ENCODE measurements at places on chromosomes 12 and 14. TPM values are rescaled to one million over a fixed set of nuclear protein-coding genes. Genes with fewer than 3 reads are reported as not detected.
A peak's percentile ranks its signal among the peaks of the same experiment; 100 is the strongest.

DNA sequence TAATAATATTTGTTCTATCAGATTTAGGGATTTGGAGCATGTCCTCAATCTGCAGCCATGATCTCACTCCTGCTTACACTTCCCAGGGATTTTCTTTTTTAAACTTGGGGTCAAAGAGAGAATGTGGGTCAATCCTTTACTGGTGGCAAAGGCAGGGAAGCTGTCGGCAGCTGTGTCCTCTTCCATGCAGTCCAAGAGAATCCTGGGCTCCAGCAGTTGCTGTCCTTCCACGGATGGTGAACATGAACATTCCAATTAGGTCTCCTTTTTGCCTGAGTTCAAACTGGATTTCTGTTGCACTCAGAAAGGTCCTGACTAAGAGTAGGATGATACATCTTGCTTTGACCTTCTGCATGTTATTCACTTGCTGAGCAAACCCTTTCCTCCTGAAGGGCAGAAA, 73.9 kb downstream of the ARL6IP4 start:
- peak; percentile 46 for DNase-seq

DNA sequence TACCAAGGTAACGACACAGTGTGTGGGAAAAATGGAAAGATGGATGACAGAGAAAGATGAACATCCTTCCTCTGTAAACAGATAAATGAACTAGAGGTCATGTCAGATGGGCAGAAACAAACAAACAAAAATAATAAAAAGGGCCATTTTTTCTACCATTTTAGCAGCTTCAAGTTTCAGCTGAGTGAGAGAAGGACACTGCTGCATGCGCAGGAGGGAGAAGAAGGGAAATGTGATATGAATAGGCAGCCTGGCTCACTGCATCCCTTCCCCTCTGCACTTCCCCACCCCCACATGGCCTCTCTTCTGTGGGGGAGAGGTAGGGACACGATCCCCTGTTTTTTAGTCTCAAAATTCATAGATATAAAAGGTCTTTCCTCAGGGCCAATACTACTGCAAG, 492.0 kb downstream of the NELL2 start:
- no peak for DNase-seq

- no peak for DNase-seq
Measured at GRCh38 chr12:1310653-1311052, 283.7 kb downstream of the FBXL14 start.

Gene TMEM52B
- total RNA-seq: not detected

Gene SIX1
- 156 TPM for total RNA-seq

- DNase-seq: peak; percentile 85
Measured at GRCh38 chr14:100476012-100476822, 111.0 kb downstream of the BEGAIN start.

- no peak for DNase-seq
Measured at GRCh38 chr12:9607716-9608115, at the start of gene KLRB1. Gene KLRB1, minus strand, starts transcription at chr12:9607916. Its CDS starts 77 bp downstream, at chr12:9607839.

- no peak for DNase-seq
Measured at GRCh38 chr14:92631098-92631497, 117.3 kb downstream of the LGMN start.

DNA sequence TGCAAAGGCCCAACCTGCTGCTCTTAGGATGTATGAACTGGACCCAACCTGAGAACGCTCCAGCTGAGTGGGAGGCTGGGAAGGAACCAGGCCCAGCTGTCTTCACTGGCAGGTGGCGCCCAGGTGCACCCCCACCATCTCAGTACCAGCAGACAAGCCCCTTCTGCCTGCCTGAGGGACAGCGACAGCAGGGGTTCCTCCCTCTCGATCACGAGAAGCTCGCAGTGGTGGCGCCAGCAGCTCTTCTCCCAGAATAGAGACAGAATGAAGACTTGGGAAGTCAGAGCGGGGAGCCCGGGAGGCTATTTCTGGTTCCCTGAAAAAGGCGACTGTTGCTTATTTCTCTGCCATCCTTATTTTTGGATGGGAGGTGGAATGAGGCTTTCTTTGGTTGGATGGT, 46.5 kb downstream of the CHGA start:
- no peak for DNase-seq

Gene NGB
- total RNA-seq: not detected

Gene PIWIL1
- not detected for total RNA-seq

Gene COQ6
- total RNA-seq: 38.5 TPM

DNA sequence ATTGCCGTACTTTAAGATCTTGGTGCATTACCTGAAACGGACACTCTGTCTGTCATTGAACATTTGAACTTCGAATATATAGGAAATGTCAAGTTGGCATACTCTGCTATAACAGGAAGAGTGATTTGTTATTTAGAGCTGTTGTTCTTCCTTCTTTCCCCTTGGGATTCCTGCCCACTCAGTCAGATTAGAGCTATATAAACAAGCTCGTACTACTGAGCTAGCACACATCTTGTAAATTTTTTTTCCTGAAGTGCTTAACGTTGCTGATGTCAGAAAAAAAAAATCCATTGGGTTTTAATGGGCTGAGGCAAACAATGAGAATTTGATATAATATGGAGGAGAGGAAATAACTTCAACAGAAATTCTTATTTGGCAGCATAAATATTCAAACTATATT, 26.8 kb downstream of the RGS6 start:
- no peak for DNase-seq

- no peak for DNase-seq
Measured at GRCh38 chr12:71948390-71948789, 9.7 kb downstream of the TPH2 start.

Gene CLEC1B
- not detected for total RNA-seq

- DNase-seq: no peak
Measured at GRCh38 chr12:3141339-3142321, 64.5 kb downstream of the TSPAN9 start.

GRCh38 chr12:104684884-104685283, 228.1 kb downstream of the CHST11 start:
- DNase-seq: no peak

DNA sequence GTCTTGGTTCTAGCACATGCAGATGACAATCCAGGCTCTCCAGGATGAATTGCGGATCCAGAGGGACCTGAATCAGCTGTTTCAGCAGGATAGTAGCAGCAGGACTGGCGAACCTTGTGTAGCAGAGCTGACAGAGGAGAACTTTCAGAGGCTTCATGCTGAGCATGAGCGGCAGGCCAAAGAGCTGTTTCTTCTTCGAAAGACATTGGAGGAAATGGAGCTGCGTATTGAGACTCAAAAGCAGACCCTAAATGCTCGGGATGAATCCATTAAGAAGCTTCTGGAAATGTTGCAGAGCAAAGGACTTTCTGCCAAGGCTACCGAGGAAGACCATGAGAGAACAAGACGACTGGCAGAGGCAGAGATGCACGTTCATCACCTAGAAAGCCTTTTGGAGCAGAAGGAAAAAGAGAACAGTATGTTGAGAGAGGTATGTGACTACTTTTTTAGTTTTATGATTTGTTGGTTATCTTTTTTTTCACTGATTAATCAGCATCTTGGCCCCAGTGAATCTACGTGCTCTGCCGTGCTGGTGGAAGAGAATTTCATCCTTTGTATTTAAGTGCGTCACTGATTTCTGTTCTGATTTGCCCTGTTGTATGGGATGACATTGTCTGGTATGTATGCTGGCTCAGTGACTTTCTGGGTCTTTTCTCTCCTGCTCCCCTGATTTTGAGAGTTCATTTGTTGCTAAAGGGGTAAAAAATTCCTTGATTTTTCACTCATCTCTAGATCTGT, 92.3 kb downstream of the ERC1 start:
- DNase-seq: no peak

GRCh38 chr12:19220852-19221466, 91.4 kb downstream of the PLEKHA5 start:
- DNase-seq: no peak

Gene RERG
- 3.0 TPM for total RNA-seq

DNA sequence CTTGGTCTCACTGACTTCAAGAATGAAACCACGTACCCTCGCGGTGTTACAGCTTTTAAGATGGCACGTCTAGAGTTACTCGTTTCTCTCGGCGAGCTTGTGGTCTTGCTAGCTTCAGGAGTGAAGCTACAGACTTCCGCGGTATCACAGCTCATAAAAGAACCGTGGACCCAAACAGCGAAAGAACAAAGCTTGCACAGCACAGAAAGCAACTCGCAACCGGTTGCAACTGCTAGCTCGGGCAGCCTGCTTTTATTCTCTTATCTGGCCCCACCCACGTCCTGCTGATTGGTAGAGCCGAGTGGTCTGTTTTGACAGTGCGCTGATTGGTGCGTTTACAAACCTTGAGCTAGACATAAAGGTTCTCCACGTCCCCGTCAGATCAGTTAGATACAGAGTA, 4.2 kb upstream of the CLEC4C start:
- no peak for DNase-seq

Gene CLEC14A
- total RNA-seq: not detected

DNA sequence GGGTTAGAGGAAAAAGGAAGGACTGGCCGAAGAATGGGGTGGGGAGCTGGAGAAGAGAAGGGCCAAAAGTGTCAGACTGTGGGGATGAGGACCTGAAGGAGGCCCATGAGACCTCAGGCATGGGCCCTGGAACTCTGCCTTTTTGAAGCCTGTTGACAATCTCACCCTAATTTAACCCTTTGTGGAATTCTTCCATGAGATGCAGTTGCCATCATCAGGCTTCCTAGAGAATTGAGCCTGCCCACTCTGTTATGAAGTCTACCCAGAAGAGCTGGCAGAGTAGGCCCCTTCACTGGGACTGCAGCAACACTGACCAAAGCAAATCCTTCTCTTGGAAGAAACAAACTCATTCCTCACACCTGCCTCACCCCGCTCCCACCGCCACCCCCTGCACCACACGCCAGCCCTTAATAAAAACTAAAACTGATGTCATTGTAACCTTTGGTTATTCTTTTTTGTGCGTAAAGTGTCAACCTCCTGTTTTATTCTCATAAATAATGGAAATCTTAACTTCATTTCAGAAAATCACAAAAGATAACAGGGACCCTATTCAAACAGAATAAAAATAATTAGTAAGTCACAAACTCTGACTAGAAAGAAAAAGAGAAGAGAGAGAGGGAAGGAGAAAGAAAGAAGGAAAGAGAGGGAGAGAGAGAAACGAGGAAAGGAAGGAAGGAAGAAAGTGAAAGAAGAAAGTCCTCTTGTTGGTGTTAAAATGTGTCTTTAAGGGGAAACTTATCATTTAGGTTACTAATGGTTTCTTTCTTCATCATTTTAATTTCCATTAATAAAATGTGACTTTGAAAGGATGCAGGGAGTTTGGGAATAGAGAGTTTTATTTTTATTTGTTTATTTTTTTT, 61.3 kb downstream of the CRADD start:
- DNase-seq: no peak

Gene STX2
- 45.7 TPM for total RNA-seq

- no peak for DNase-seq
Measured at GRCh38 chr12:104486943-104487819, 30.4 kb downstream of the CHST11 start.

Gene KLRB1
- not detected for total RNA-seq

DNA sequence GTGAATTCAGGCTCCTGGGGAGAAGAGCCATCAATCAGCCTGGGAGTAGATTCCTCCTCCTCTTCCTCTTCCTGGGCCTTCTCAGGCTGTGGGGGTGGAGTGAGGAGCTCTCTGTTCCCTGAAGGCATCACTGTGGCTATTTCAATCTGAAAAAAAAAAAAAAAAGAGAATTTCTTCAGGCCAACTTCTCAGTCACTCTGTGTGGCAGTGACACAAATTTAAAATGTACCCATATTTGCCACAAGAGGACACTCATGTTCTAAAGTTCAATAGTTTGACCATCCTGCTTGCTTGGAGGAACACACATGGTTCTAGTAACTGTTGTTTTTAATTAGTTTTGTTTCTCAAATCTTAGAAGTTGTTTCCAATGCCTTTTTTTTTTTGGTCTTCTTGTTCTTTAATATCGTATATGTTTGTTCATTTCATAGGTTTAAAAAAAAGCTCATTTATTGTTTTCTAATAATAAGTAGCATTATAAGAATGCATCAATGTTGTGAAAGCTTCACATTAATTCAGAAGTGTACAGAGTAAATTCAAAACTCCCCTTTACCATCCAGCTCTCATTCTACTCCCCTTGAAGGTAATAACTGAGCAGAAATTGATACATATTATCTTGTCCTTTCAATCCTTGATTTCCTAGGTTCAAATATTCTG, 23.3 kb upstream of the CCER1 start:
- DNase-seq: peak; percentile 78

DNA sequence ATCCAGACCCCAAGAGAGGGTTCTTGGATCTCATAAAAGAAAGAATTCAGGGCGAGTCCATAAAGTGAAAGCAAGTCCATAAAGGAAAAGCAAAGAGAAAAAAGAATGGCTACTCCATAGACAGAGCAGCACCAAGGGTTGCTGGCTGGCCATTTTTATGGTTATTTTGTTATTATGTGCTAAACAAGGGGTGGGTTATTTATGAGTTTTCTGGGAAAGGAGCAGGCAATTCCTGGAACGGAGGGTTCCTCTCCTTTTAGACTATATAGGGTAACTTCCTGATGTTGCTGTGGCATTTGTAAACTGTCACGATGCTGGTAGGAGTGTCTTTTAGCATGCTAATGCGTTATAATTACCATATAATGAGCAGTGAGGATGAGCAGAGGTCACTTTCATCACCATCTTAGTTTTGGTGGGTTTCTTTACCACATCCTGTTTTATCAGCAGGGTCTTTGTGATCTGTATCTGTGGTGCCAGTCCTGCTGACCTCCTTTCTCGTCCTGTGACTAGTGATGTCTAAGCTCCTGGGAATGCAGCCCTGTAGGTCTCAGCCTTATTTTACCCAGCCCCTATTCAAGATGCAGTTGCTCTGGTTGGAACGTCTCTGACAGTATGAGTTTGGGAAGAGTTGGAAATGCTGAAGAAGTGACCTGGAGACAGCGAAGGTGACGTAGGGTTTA, 100.5 kb downstream of the ZNF664 start:
- DNase-seq: no peak

GRCh38 chr14:38129705-38130104, 78.0 kb upstream of the SSTR1 start:
- no peak for DNase-seq

GRCh38 chr12:3658327-3659163, 94.4 kb downstream of the CRACR2A start:
- DNase-seq: peak; percentile 27

- no peak for DNase-seq
Measured at GRCh38 chr12:7375145-7375543, 68.8 kb downstream of the CD163L1 start.

Gene TSPAN11
- 0.32 TPM for total RNA-seq

Gene DCN
- 478 TPM for total RNA-seq

- DNase-seq: no peak
Measured at GRCh38 chr12:92046557-92047392, 98.9 kb downstream of the BTG1 start.

Gene PTHLH
- total RNA-seq: 0.63 TPM

Gene LRP1-AS
- not detected for total RNA-seq

DNA sequence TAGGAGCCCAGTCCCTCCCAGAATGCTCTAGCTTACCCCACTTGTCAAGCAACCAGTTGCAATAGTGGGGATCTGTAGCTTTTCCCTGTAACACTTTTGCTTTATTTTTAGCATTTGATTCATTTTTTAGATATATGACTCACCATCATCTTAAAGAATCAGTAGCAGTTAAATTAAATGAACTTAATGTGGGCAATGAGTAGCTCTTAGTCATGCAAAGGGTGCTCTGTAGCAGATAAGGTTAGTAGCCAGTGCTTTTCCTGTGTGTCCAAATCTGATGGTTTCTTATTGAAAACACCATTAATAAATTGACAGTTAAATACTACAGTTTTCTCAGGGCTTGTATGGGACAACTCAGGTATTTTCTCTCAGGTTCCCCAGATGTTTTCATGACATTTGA, 311.8 kb downstream of the RERGL start:
- DNase-seq: no peak
